ENCODE measurements at places on chromosomes 5 and 9.

- DNase-seq: no peak
Observed at GRCh38 chr5:109388407-109388806, 21.4 kb downstream of the PJA2 start.

GRCh38 chr5:40521108-40521785, 158.5 kb upstream of the PTGER4 start:
- DNase-seq: no peak

DNA sequence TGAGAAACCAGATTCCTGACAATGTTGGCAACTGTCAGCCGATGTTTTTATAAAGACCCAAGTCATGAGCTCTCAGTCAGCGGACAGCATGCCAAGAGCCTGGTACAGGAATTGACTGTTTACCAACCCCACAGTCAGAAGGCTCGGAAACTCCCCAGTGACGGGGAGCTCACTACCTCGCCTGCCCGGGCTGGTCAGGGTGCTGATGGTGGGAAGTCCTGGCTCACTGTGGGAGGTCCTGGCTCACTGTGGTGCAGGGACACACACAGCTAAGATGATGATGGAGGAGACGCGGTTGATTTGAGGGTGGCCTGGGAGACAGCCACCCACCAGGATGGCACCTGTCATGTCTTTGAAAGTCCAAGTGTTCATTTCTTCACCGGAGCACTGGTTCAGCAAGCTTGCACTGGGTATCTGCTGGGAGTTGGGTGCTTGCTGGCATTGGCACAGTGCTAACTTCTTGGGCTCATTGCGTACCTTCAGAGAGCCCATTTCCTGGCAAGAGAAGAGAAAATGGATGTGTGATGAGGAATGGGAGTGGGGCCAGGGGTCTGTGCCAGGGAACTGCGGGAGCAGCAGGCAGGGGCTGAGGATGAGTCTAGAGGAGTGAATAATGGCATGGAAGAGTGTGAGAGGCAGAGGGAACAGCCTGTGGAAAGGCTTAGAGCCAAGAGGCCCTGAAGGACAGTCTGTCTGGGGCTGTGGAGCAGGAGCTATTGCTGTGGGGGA, 15.3 kb downstream of the ASS1 start:
- no peak for DNase-seq

DNA sequence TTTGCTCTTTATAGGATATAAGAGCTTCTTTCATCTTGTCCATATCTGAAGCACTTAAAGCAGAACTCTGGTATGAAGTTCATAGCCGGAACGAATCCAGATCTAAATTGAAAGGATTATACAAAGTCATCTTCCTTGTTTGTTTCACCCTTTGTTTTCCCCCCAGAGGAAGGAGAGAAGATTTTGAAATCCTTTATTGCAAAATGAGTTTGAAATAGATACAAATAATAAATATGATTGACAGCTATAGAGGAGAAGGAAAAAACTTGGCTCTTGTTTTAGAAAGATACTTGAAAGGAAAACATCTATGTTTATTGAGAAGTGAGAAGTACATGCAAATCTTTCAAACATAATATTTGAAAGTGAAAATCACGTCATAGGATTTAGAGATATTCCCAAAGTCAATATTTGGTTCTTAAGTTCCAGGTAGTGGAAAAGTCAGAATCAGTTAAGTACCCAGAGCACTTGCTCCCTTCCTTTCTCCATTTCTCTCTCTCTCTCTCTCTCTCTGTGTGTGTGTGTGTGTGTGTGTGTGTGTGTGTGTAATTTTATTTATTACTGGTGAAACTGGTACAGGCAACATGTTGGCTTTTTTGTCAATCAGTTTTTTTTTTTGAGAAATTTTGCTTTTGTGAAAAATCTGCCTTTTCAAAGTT, 27.2 kb downstream of the PAM start:
- no peak for DNase-seq

DNA sequence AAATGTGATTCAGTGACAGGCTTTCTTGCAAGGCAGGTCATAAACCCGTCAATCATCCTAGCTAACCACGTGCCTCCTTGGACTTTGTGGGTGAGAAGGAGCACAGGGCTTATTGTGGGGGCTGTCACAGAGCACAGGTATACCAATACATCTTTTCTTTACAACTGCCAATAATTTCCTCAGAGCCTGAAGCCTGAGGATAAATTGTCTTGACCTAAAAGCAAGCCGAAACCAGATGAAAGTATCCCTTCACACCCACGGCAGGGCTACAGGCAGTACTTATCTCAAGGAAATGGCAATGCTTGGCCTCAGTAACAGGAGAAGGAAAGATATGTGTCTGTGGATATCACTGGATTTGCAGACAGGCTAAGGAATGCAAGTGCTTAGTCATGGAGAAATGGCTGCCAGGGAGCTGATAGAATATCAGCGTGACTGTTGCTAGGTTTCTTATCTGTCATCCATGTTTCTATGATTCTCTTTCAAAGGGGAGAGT, 90.3 kb upstream of the ZNF366 start:
- no peak for DNase-seq

Data from activated T-helper 9 cell treated with anti-CD3 and anti-CD28 coated beads, Interleukin-2, amount 50 U/mL, for 16 hours (primary cell).